ENCODE measurements at places on chromosomes 5 and 9.

- no peak for DNase-seq
Measured at GRCh38 chr5:77218263-77218662, 7.8 kb downstream of the PDE8B start.

- no peak for DNase-seq
Measured at GRCh38 chr9:92798358-92798757, 33.7 kb upstream of the BICD2 start.

DNA sequence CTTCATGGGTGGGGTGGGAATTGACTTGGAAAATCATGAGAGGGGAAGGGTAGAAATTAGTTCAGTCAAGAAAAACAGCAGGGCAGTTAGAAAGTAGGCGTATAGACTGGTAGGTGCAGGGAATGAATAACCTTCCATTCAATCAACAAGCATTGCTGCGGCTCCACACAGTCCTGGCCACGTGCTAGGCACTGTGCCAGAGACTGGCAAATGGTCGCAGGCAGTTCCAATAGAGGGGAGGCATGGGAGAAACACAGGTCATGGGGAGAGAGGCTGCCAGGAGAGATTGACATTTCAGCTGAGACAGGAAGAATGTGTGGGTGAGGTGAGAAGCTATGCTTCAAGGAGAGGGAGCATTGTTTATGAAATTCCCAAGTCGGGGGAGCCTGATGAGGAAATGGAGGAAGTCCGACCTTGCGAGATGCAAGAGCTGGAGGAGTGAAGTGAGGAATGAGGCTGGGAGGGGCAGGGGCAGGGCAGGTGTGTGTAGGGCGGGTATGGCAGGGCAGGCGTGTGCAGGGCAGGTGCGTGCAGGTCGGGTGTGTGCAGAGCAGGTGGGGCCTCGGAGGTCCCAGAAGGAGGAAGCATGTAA is 54.4 kb upstream of the PPARGC1B start:
- DNase-seq, result no peak

DNA sequence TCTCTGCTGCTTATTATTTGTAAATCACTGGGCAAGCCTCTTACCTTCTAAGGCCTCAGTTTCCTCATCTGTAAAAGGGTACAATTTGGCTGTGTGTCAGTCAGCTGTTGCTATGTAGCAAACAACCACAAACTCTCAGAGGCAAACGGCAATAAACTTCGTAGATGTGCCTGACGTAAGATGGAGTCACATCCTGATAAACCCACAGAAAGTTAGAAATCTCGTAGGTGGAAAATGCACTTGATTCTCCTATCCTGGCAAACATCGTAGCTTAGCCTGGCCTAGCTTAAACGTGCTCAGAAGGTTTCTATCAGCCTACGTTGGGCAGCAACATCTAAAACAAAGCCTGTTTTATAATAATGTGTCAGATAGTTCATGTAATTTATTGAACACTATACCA is 35.0 kb upstream of the UNC5A start:
- no peak for DNase-seq

All from T follicular helper cell (primary cell).